CD4-positive, alpha-beta T cell treated with Interleukin-10 for 1 hour (primary cell): ENCODE measurements at places on chromosomes 1 and 21.
A peak's percentile ranks its signal among the peaks of the same experiment; 100 is the strongest.

- DNase-seq, result no peak
Measured at GRCh38 chr1:212645546-212646543, 37.3 kb downstream of the ATF3 start.

- DNase-seq, result no peak
Measured at GRCh38 chr1:55618199-55618598, 403.0 kb upstream of the USP24 start.

DNA sequence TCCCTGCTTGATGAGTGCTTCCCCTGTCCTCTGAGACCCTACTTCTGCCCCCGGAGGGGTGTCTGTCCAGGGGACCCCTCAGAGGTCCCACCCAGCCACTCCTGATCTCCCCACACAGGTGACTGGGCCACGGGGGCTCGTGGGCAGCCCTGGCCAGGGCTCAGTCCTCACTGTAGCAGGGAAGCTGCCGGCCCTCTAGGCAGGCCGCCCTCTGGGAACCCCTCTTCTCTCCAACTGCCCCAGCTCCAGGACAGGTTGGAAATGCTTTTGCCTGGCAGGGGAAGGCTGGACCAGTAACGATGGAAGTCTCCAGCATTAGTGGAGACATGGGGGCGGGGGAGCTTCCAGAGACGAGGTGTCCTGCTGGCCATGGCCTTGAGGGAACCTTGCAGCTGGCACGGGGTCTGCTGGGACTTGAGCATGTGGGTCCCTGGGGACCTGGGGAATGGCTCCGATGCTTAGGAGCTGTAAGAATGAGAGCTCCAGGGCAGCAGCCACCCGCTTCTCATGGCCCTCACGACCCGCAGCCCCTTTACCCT lies 3.1 kb upstream of the FNDC10 start:
- DNase-seq, result no peak

- no peak for DNase-seq
Measured at GRCh38 chr1:40382108-40382460, 8.6 kb downstream of the SMAP2 start.

- no peak for DNase-seq
Measured at GRCh38 chr1:3541465-3541864, 69.8 kb downstream of the MEGF6 start.

- no peak for DNase-seq
Measured at GRCh38 chr1:161145832-161146231, 7.9 kb upstream of the UFC1 start.

GRCh38 chr1:95067062-95067461 lies 5.7 kb downstream of the ALG14 start:
- DNase-seq, result no peak

DNA sequence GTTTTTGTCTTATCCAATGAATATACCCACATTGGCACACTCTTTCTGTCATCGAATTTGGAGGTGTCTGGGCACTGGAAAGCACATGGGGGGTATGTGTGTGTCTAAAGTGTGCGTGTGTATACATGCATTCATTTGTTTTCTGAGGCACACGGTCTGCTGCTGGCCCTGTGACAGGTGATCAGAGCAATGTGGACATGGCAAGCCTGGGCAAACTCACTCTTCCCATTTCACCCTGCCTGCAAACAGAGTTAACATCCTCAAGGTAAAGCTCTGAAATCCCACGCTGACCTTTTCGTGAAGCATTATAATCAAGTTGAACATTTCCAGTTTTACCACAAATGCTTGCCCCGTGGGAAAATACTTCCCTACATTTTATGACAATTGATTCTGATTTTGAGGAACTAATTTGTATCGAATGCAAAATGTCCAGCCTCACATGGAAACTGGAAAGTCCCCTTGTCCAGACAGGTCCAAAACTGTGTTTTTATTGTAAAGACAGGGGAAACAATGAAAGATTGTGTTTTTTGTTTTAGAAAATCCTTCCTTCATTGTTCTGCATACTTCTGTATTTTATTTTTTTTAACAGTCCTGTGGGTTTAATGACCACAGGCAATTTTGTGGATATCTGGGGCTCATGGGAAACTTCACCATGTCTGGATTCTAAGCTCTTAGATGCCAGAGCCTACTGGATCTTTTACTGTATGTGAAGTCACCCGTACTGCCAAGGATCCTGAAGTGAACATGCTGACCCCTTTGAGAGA lies 160.9 kb downstream of the PBX1 start:
- DNase-seq, result no peak

GRCh38 chr1:28921286-28921869 lies 7.0 kb downstream of the EPB41 start:
- DNase-seq, result no peak

DNA sequence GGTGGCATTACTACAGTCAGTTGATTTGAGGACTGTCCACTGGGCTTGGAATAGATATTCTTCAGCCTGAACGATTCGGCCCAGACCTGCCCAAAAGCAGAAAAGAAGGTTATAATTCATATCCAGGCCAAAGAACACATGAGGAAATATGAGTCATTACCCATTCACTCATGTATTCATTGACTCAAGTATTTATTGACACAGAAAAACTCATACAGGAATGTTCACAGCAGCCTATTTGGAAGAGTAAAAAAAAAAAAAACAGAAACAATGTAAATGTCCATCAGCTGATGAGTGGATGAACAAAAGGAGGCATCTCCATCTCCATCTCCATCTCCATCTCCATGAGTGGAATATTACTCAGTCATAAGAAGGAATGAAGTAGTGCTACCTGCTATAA lies 15.9 kb downstream of the ZMYND12 start:
- no peak for DNase-seq

- DNase-seq, result peak; percentile 97
Measured at GRCh38 chr1:193059282-193060114, at the start of the genes RO60 and UCHL5. RO60 (plus strand) TSS chr1:193059612; CDS start chr1:193069055, 9,443 bp downstream. UCHL5 (minus strand) TSS chr1:193059360; CDS start chr1:193059260, 100 bp downstream.

DNA sequence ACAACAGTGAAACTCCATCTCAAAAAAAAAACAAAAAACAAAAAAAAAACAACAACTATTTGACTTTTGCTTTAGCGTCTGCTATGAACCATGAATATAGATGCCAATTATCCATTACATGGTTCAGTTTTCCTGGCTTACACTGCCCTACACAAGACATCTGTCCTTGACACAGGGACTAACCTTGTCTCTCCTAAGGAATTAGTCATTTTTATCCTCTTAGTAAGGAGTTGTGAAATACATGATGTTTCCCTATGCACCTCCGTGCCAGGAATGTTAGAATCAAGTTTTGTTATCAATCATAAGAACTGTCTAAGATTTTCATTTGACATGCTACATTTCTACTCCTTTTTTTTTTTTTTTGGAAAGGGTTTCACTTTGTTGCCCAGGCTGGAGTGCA lies 241.8 kb downstream of the KIF26B start:
- DNase-seq, result no peak

DNA sequence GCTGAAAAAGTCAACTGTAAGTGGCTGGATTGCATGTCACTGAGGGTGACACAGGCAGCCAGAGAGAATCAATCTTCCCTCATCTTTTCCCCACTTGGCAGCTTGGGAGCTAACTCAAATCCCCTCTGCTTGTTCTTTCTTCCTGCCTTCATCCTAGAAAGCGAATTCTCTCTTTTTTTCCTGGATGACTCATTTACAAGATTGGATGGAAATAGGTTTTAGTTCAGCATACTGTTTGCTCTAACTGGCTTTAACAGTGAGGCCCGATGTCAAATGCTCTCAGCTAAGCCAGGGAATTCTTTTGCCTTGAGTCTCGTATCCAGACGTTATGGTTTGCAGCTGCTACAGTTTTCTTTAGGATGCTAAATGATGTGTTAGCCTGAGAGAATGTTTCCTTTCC lies 72.7 kb downstream of the HUNK start:
- no peak for DNase-seq

- DNase-seq, result peak; percentile 92
Measured at GRCh38 chr1:21334214-21335087, 44.2 kb upstream of the ECE1 start.

DNA sequence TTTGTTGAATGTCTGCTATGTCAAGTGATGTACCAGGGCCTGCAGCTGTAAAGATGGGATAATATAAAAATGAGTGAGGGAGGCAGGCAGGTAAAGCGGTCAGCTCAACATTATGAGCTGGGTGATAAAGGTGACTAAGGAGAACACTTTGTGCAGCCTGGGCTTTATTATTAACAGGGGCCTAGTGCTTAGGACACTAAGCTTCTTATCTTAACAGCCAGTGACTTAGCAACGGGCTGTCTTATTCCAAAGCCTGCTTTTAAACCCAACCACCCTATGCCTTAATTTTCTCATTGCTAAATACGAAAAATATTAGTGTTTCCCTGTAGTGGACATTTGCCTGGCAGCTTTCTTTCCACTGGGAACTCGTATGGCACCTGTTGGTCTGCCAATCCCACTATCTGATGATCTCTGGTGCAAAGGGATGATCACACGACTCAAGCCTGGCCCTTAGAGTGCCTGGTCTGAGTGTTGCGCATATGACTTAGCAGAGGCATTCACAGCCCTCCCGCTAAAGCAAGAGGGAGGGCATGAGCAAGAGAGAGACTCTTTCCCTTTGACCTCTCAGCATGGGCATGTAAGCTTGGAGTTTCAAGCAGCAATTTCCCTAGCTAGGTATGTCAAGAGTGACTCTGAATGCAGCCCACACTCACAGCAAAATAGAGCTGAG lies 98.6 kb upstream of the PAPPA2 start:
- no peak for DNase-seq

DNA sequence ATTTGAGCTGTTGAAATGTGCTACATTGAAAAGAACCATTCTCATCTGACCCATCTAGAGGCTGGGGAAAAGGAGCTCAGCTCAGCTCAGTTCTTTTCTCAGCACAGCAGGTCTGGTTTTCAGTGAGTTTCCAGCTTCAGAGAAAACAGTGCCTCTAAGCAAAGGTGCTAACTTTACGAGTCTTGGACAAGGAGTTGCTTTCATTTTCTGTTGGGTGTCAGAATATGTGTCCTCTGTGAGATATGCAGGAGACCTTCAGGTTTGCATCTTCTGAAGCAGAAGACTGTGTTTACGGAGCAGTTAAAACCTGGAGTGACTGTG lies 321.3 kb upstream of the USP24 start:
- DNase-seq, result no peak

GRCh38 chr1:171841931-171842761 lies 848 bp downstream of the DNM3 start:
- DNase-seq, result peak; percentile 14

DNA sequence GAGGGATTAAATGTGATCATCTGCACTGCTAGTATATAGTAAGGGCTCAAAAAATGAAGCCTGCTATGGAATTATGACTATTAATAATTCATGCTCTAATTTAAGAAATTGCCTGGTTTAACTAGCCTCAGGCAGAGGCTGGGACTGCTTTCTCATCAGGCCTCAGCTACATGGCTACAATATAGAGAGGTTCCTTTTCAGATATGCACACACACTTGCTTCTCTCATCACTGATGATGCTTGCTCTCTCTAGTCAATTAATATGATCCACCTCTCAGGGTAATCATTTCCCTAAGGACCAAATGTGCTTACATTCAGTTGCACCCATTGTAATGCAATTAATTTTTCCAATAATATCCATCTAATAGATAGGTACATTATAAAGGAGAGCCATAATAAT lies 324.9 kb upstream of the ST6GALNAC5 start:
- DNase-seq, result no peak

- DNase-seq, result no peak
Measured at GRCh38 chr1:196442366-196442765, 165.9 kb downstream of the KCNT2 start.

- peak; percentile 32 for DNase-seq
Measured at GRCh38 chr21:46325073-46325912, 1.3 kb downstream of the PCNT start.

DNA sequence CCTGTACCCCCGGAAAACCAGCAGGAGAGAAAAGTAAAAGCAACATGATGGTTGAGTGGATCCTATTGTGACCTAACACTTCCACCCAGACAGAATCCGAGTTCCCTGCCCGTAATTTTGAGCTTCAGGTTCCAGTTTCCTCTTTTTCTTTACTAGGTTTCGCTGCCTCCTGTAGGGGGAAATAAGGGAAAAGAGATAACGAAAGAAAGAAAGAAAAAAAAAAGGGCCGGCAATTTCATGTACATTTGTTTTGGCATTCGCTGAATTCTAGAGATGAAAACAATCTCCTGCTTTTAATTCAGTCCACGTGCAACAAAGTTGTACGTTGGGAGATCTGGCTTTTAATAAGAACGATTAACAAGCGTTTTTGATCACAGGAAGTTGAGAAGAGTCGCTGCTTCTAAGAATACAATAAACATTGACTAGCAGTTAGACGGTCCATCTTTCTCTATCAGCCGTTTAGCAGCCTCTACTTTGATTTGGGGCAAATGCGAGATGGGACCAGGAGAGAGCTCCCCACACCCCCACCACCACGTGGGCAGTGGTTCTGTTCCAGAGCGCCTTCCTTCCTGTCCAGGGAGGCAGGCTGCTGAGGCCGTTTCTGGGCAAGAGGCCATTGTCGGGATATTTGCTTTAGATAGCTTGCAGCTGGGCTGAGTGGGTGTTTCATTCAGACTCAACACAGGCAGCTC lies 155.9 kb upstream of the RUNX1 start:
- DNase-seq, result peak; percentile 7

GRCh38 chr1:93033029-93033428 lies 46.1 kb upstream of the MTF2 start:
- DNase-seq, result no peak

GRCh38 chr1:21320410-21321108 lies 30.3 kb upstream of the ECE1 start:
- DNase-seq, result no peak

GRCh38 chr1:228538831-228539230 lies 51.6 kb downstream of the RNF187 start:
- DNase-seq, result no peak

DNA sequence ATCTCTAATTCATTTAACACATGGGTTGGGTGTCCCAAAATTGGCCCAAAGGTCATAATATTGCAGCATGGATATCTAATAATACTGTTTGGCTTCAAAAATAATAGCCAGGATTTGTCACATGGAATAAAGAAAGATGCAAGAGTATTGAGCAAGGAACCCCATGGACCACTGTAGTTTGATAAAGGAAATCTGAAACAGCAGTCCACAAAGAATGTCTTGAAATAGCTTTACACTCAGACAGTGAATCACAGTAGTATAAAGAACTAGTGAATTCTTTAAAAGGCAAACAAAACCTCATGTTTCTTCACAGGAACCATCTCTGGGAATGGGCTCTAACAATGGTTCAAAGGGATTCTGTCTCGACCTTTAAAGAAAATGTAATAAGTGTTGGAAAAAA lies 576.1 kb upstream of the ZRANB2 start:
- DNase-seq, result no peak
